ENCODE measurements at places on chromosomes 12 and 14. TPM values are rescaled to one million over a fixed set of nuclear protein-coding genes. Genes with fewer than 3 reads are reported as not detected.

Gene CKB
- total RNA-seq, result 278 TPM

Gene KRT74
- not detected for total RNA-seq

GRCh38 chr12:26918321-26919215, 19.2 kb downstream of the INTS13 start:
- no peak for DNase-seq

Gene KRT86
- total RNA-seq, result 0.16 TPM

DNA sequence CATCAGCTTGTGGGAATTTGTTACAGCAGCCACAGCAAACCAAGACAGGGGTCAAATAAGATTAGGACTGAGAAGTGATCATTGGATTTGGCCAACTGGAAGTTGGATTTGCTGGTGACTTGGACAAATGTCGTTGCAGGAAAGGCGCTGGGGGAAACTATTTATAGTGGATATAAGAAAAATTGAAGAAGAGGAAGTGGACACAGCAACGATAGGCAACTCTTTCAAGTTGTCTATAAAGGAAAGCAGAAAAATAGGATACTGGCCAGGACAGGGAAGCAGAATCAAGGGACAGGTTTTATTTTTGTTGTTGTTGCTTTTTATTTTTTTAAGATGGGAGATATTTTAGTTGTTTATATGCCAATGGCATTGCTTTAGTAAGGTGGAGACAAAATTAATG, 56.2 kb upstream of the RTRAF start:
- DNase-seq, result no peak

DNA sequence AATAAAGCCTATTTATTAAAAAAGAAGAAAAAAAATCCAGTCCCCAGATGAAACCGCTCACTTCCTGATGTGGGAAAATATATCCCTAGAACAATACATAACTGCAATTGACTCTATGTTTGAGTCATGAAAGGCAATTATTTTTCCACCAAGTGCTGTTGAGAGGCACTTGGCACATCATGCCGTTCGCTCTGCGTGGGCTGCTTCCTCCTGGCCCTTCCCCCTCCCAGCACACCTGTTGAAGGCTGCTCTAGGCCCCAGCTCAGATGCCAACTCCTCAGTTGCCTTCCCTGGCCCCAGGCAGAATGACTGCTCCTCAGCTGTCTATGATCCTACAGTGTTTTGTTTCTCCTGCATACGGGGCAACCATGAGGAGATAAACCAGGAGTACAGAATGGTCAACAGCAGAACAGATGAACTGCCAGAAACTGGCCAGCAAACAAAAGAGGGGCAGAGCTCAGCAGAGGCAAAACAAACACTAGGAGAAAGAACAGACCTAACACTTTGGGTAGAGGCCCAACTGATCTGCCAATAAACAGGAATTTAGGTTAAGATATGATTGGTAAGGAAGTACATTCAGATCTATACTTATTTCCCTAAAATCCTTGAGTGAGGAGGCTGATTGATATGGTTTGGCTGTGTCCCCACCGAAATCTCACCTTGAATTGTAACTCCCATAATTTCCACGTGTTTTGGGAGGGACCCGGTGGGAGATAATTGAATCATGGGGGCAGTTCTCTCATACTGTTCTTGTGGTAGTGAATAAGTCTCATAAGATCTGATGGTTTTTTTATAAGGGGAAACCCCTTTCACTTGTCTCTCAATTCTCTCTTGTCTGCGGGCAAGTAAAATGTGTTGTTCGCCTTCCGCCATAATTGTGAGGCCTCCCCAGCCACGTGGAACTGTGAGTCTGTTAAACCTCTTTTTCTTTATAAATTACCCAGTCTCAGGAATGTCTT, 58.6 kb downstream of the SLC38A1 start:
- DNase-seq, result no peak

GRCh38 chr14:31440280-31440679, 17.0 kb downstream of the DTD2 start:
- no peak for DNase-seq

DNA sequence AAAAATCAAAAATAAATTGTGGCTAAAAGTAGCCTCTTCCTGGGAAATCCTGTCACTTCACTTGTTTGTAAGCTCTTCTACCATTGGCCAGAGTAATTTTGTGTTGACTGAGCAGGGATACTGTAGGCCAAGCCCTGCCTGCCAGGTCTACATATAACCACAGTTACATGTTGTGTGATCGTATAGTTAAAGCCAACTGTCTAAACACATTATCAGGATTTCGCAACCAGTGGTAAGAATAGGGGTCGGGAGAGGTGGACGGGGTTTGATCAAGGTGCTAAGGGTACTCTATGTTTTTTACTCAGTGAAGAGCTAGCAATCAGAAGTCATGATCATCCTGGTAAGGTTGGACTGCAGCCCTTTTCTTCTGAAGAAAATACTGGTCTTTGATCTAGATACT, 13.4 kb downstream of the ANKRD13A start:
- no peak for DNase-seq

Gene MANSC1
- 1.9 TPM for total RNA-seq

- DNase-seq, result no peak
Observed at GRCh38 chr14:102774391-102775153, 2.7 kb upstream of the TRAF3 start.

Gene TUNAR
- total RNA-seq, result 5.8 TPM

DNA sequence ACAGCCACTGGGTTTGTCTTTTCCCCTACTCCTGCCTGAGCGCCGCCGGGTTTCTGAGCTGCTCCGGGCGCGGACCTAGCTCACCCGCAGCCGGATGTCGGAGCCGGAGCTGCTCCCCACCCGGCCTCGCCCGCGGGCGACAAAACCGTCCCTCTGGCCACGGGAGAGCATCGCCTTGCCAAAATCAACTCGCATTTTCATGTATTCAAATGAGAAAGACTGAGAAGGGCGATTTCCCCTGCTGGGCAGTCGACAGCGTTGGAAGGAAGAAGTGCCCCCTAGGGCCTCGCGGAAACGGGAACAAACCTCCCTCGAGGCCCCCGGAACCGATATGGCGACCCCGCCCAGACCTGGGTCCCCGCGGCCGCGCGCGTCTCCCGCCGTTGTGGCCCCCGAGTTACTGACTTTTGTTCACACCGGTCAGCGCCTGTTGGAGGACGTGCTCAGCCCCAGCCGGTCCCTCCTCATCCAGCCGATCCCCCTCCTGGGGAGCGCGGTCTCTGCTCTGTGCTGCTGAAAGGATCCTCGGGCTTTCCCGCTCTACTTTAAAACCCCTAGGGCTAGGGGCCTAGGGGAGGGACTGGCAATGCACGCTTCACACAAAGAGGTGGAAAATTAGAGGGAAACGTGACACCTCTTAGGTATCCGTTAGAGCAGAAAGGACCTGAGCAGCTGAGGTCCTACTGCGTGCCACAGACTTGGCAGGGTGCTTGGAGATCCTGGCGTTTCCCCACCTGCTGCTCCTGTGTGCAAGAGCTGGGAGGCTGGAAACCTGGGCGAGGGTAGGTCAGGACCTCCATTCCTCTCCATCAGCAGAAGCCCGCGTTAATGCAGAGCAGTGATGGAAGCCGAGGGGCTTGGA, 4.3 kb downstream of the TTC6 start:
- DNase-seq, result no peak

DNA sequence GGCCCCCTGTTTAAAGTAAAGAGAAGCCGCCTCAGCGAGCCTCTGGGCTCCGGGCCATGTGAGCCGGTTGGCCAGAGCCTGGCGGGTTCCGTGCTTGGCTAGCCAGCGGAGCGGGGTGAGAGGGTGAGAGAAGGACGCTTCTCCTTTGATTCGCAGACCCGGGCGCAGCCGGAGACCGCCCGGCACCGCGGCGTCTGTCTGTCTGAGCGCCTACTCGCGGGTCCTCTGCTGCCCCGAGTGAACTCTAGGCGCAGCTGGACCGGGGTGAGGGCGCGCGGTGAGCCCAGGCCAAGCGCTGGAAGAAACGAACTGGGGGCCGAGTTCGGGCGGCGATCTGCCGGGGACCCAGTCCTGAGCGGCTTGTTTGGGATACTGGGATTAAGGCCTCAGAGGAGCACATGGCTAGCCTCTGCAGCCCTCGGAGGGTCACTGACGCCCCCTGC, 41.4 kb upstream of the TBX5 start:
- no peak for DNase-seq

GRCh38 chr14:95320078-95320895, 579 bp upstream of the CLMN start:
- no peak for DNase-seq

All from occipital lobe (tissue), 3 donors.